ENCODE measurements at places on chromosomes 5 and 9. TPM values are rescaled to one million over a fixed set of nuclear protein-coding genes. Genes with fewer than 3 reads are reported as not detected.

DNA sequence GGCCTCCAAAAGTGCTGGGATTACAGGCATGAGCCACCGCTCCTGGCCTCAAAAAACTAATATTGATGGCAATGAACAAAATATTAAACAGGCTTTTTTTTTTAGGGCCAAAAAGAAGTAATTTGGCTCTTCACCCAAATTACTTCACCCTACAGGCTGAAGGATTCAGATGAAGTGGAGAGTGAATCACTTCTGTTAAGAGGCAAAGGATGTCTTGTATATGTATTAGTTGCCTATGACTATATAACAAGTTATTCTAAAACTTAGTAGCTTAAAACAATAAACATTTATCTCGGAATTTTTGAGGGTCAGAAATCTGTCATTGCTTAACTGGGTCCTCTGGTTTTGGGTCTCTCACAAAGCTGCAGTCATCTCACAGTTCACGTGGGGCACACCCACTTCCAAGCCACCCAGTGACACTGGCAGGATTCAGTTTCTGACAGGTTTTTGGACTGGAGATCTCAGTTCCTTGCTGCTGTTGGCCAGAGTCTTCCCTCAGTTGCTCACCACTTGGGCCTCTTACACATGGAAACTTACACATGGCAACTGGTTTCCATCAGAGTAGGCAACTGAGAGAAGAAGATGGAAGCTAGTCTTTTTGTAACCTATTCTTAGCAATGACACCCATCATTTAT is 66.7 kb downstream of the IQGAP2 start:
- no peak for DNase-seq

GRCh38 chr5:161400583-161400982 is 145.9 kb downstream of the GABRB2 start:
- DNase-seq: no peak

DNA sequence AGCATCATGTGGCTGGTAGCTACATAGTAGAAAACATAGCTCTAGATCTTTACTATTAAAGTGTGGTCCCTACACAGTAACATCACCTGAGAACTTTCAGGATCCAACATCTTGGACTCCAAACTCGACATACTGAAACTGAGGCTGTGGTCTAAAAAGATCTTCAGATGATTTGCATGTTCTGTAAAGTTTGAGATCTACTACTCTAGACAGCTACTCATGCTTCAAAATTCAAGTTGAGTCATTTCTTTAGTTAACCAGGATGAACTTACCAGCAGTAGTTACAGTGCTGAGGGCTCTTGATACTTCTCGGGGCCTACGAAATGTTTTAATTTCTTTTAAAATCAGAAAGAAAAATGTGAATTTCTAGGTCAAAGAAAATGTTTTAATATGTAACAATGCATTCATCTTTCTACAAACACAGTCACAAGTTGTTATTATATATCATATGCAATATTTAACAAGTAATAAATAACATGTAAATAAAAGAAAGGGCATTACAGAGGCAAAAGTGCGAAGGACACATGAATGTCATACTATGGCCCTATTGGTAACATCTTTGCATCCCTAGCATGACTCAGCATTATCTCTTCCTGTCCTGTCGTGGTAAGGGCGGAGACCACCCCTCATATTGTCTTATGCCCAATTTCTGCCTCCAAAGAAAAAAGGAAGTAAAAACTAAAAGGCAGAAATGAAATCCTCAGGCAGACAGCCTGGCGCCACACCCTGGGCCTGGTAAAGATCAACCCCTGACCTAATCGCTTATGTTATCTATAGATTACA is 563.9 kb upstream of the TLE4 start:
- DNase-seq: no peak

Gene ECM2
- 57.2 TPM for total RNA-seq

Gene OLFM1
- 12.1 TPM for total RNA-seq

Gene C9orf50
- total RNA-seq: not detected

Gene AQP7
- total RNA-seq: 202 TPM

Gene CCL28
- total RNA-seq: 1.4 TPM

Gene PBX3
- 25.9 TPM for total RNA-seq

GRCh38 chr5:176535101-176535663 is 2.0 kb downstream of the RNF44 start:
- no peak for DNase-seq

DNA sequence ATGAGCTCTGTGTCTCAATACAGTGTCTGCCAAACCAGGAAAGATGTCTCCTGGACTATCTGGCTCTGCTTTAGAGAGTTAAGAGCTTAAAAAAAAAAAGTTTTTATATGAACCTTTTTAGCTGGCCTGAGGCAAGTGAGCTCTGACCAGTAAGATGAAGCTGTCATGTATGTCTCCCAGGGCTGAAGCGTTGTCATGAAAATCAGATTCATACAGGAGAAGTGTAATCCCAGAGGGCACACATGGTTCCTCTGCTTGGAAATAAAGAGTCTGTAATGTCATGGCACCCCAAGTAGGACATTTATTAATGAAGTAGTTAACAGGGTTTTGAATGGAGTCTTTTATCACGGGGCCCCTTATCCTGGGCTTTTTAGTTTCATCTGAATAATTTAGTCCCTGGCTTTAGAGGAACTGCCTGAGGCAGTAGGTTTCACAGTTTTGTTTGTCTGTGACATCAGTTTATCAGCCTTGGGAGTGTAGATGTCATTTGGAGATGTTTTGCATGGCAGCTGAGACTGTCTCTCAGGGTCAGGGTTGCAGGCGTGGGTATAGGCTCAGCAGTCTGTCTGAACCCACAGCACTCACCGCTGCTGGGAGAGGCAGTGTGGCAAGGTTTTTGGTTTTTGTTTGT is 223.3 kb downstream of the DIRAS2 start:
- no peak for DNase-seq

Gene STPG3
- 0.56 TPM for total RNA-seq

GRCh38 chr9:76372336-76372735 is 21.9 kb downstream of the RFK start:
- DNase-seq: no peak

DNA sequence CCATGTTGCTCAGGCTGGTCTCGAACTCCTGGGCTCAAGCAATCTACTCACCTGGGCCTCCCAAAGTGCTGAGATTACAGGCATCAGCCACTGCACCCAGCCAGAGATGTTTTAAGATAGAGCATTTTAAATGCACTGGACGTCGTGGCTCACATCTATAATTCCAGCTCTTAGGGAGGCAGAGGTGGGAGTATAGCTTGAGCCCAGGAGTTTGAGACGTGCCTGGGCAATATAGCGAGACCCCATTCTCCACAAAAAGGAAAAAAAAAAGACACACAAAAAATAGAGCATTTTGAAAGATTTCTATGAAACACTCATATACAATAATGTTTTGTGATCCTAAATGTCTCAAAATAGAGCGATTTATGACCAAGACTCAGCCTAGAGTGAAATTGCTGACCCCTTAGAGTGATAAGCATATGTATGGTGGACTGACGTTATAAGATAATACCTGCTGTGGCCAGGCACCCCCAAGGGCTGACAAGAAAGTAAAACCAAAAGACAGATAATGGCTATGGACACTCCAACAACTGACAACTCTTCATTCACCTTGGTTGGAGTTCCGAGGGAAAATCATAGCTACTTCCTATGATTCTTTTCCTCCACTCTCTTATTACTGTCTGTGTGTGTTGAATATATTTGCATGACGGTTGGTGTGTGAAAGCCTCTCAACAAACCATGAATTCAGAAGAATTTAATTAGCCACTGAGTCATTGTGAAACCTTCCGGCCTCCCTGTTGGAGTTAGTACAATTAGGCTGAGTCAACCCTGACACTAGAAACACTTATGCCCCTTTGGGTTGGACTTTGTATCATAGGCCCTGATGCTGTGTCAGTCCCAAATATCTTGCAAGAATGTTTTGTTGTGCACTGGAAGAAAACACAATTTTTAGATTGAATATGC is 526.5 kb upstream of the NUDT12 start:
- no peak for DNase-seq

- DNase-seq: peak; percentile 94
Observed at GRCh38 chr9:126804696-126805553, at the start of gene ZBTB43. TSS of gene ZBTB43 (plus strand) at chr9:126805040. CDS start at chr9:126832510, 27,470 bp downstream.

- DNase-seq: no peak
Observed at GRCh38 chr5:157600252-157600651, 24.7 kb upstream of the ADAM19 start.

Gene OBP2B
- total RNA-seq: not detected

DNA sequence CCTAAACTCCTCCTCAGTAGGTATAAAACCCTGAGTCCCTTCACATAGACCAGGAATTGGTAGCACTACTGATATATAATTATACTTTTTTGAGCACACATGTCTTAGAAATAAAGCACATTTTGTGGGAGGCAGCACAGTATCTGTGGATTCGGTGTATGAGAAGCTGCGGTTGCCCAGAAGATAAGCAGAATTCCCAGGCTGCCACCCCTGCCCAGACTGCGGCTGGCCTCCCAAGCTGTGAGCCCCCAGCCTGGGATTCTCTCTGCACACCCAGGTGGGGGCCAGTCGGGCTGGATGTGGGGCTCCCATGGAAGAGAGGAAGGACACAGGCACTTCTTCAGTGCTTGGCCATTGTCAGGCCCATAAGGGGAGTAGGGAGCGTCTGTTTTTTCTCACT is 25.6 kb upstream of the ANGPTL2 start:
- DNase-seq: no peak

Gene SUSD3
- total RNA-seq: 24.2 TPM

DNA sequence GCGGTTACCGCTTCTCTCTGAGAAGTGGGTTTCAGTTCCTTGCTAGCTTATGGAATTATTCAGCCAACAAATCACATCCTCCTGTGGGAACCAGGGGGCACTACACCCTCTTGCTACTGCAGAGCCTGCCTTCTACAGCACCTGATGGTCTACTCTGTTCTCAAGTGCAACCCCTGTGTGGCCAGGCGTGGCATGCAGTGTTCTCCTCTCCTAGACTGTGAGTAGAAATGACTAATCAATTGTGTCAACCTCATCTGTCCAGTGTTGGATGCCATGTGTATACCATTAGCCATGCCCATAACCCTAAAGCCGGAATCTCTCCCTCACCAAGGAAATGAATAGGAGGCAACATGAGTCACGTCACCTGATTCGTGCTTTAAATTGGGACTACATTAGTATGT is 117.2 kb upstream of the LIFR start:
- no peak for DNase-seq

Gene NOXA1
- total RNA-seq: 0.84 TPM

Gene UGT3A2
- total RNA-seq: not detected

Gene TRIP13
- total RNA-seq: 0.93 TPM

- DNase-seq: no peak
Observed at GRCh38 chr5:73896097-73896496, 270.1 kb downstream of the ARHGEF28 start.

- no peak for DNase-seq
Observed at GRCh38 chr9:85892401-85892800, 48.5 kb upstream of the NAA35 start.

Gene YTHDC2
- 28.7 TPM for total RNA-seq

Gene RBM27
- total RNA-seq: 17.0 TPM
